Hippocampal formation (tissue), 2 donors: ENCODE measurements at places on chromosomes 7 and 10.
A peak's percentile ranks its signal among the peaks of the same experiment; 100 is the strongest.

- no peak for DNase-seq
These were observed 2.9 kb downstream of the MYH16 start for GRCh38 chr7:99275496-99275895.

- no peak for DNase-seq
These were observed 100.4 kb upstream of the ARHGAP21 start for GRCh38 chr10:24824124-24824523.

DNA sequence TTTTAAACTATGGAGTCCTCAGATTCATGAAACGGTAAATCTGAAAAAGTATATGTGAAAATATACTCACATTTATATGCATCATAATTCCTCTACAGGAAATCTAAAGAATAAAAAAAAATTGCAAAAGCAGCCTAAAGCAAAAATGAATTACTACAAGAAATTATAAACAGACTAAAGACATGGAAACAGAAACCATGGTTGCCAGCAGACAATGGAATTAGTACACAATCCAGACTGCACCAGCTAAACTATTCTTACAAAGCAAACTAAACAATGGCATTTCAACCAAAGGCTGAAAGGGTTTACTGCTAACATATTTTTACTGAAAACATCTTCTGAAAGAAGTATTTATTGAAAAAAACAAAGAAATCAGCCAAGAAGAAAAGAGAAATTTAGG, 51.6 kb downstream of the COL28A1 start:
- DNase-seq, result no peak

GRCh38 chr7:80445351-80445750, 66.5 kb downstream of the GNAT3 start:
- no peak for DNase-seq

GRCh38 chr10:7210516-7210915, 200.3 kb downstream of the SFMBT2 start:
- DNase-seq, result no peak

DNA sequence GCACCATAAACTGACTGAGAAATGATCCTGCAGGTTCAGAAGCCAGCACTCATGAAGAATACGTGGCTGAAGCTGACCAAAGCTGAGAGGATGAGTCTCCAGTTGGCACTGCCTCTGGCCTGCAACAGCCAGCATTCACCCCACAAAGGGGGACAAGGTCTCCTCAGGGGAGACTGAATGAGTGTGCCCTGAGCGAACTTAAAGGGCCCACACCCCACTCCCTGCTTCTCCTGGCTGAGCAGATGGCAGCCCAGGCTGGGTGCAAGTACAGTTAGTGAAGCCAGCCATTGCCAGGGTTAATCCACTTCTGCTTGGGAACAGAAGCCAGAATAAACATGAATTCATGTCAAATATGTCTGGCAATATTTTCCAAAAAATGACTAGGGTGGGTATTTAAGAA, 98.1 kb downstream of the PPP1R17 start:
- no peak for DNase-seq

GRCh38 chr10:28668363-28669226, 8.7 kb upstream of the BAMBI start:
- DNase-seq, result no peak

DNA sequence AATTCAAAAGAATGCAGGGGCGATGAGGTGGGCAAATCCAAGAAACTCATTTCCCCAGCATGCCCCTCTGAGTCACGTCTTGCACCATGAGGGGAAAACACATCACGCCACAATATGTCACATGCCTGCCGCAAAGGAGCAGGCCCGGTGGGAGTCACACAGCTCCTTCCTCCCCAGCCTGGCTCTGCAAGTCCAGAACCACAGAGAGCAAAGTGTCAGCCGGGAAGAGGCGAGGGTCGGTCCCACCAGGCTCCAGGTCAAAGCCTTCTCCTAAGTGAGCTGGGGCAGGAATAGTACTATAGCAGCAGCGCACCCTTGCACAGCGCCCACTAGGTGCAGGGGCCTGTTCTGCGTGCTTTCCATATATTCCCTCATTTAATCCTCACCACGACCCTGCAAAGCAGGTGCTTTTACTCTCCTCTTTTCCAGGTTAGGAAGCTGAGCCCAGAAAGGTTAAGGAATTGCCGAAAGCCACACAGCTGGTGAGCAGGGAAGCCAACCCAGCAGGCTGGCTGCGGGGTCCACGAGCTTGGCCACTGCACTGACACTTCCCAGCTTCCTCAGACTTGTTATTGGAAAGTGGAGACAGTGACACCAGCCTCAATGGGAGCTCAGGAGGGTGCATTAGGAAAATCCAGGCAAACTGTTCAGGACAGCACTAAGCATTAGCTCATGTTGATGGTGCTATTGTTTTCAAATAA, 94.0 kb upstream of the ZMIZ1 start:
- peak; percentile 61 for DNase-seq
